SHP77 (cell line): ENCODE measurements at places on chromosomes 6 and 20.
A peak's percentile ranks its signal among the peaks of the same experiment; 100 is the strongest.

DNA sequence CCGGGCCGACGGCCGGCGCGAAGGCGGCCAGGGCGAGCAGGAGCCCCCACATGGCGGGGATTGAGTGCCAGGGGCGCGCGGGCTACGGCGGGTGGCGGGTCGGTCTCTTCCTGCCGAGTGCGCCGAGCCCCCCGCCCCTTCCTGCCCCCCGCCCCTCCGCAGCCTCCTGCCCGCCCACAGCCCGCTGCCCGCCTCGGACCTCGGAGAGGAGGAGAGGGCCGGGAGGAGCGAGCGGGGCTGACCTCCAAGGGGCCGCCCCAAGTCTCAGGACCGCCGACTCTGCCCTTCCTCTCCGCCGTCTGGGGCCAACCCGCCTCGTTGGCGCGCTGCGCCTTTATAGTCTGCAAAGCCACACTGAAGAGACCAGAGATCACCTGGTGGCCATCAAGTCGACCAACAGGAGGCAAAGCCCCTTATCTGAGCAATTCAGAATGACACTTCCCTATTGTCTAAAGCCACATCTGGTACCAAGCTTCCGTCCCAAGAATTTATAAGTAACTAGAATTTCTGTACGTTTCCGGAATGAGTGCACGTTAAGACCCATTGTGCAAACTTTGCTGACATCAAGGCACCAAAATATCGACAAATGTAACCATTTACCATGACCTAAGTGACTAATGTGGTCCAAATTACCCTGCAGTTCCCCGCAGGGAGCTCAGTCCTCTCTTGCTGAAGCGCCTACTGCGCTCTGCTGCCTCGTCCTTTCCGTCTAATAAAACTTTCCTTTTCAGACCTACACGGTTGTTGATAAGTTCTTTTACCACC, at the start of gene CPXM1:
TSS of gene CPXM1 (minus strand) at position 107 of the 765 bp plus-strand sequence. CDS start at position 52, 55 bp downstream.
- no peak for DNase-seq

DNA sequence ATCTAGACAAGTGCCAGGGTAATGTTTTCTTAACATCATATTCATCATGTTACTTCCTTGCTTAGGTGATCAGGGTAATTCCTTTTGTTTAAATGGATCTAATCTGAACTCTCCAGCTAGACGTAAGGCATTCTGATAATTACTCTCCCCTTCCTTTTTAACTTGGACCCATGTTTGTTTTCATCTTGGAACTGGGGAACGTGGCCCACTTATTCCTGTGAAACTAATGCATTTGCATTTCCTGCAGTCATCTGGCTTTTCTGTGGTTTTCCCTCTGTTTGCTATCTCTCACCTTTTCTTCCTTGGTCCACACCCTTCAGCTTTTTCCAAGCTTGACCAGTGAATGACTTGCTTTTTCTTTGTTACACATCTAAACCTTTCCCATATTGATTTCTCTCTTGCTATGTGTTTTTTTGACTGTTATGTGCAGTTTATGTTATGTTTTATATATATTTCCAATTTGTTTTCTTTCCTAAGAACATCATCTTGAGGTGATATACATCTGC, 33.3 kb downstream of the SLX4IP start:
- DNase-seq, result no peak

GRCh38 chr20:25008388-25009217, 16.1 kb upstream of the APMAP start:
- no peak for DNase-seq

DNA sequence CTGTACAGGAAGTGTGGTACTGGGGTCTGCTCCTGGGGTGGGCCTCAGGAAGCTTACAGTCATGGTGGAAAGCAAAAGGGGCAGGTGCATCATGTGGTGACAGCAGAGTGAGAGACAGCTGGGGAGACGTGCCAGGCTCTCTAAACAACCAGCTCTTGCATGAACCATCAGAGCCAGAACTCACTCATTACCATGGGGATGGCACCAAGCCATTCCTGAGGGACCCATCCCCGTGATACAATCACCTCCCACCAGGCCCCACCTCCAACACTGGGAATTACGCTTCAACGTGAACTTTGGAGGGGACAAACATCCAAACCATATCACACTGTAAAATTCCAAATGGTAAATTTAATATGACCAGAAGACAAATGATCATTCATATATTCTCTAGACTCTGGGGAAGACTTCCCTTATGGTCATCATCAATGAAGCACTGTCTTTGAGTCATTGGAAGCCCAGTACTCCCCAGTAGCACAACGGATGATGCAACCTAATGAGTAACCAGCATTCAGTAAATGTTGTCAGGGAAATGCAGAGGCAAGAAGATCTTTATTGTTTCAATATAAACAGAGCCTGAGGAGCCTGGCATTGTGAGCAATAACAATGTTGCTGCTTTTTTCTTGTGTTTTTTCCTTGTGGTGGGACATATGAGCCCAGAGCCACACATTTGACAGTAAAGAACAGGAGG, 48.2 kb upstream of the RALY start:
- no peak for DNase-seq

DNA sequence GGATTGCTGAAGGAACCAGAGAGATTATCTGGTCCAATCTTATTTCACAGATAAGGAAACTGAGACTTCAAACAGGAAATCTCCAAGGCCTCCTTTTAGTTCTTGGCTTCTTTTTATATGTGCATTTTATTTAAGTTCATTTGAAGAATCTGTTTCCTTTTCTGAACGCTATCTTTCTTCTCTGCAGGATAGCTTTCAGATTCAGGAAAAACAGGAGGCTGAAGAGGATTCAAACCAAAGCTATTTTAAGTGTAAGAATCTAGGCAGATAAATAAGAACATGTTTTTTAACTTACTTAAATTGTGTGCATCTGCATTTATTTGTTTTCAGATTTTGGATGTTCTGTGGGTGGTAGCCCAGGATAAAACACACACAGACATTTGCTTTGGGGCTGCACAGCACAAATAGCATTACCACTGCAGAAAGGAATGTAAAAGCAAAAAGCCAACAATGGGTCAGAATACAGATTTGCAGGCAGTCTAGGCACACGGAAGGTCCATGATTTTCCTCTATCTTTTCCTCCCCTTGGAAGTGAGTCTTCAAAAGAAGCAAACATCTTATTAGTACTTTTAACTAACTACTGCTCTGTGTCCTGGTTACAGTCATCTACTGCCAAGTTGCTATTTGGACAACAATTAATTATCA, 188.8 kb upstream of the TBX18 start:
- no peak for DNase-seq

DNA sequence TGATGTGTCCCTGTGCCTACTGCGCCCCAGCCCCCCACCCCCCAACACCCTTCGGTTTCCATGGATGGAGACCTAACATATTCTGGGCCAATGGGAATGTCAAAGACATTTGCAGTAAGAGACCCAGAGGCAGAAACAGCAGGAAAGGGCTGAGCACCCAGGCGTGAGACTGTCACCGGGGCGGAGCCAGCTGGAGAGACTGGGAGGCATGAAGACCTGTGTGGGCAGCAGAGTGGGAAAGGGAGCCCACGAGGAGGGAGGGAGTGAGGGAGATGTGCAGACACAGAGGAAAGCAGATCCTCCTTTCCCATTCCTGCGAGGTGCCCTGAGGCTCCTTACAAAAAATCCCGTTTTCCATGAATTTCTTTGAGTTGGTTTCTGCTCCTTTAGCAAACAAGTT, 150.2 kb downstream of the FOXC1 start:
- no peak for DNase-seq

GRCh38 chr6:153538491-153538890, 407.4 kb upstream of the RGS17 start:
- no peak for DNase-seq

DNA sequence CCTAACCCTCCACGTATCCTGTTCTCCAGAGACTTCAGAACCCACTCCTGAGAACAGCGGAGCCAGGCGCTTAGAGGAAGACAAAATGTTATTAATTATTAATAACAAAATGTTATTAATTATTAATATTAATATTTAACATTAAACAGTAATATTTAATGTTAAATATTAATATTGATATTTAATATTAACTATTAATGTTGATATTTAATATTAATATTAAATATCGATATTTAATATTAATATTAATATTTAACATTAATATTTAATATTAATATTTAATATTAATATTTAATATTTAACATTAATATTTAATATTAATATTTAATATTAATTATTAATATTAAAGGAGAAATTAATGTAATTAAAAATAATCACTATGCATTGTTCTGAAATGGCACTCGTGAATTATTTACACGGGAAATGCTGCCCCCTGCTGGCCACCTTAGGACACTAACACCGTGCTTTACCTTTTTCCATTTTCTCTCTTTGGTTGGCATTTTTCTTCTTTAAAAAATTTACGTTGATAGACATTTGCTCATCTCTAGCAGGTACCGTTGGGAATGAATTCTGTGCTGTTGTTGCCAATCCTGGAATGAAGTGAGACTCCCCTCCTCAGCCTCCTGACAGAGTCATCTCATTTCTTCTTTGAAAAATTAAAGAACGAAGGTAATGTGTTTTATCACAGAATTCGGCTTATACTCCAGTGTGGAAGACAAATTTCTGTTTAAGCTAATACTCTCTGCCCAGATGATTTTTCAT, 7.5 kb upstream of the GGTLC1 start:
- peak; percentile 53 for DNase-seq

DNA sequence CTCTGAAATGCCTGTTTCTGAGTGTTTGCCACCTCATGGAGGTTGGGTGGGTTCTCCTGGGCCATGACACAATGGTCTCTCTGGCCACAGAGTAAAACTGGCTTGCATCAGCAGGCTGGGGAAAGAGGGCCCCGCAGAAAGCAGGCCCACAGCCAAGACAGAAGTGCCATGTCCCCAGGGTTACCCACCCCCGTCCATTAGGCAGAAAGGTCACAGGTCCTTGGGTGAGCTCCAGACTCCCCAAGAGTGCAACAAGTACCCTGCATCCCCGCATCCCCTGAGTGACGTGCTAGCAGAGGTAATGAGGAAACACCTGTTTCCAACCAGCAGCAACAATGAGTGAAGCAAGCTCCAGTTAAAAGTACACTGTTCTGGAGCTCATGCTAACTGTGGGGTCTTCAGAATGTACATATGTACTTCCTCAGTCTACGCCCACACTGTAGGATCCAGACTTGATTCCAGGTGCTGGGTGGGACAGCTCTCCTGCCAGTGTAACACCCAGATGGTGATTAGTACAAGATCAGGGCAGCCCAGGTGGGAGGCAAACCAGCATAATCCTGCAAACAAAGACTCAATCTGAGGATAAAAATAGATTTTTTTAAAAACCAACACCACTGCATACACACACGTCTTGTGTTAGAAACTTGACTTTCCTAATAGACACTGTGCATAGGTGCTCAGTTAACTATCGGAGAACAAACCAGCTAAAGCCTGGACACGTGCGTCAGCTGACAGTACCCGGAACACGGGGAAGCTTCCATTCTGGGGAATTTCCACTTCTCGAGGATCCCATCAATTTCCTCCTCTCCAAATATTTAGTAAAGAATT, 31.5 kb downstream of the RRBP1 start:
- DNase-seq, result no peak

GRCh38 chr6:148037496-148037895, 305.1 kb upstream of the SASH1 start:
- no peak for DNase-seq

- no peak for DNase-seq
Measured at GRCh38 chr6:92479831-92480230, 939.5 kb downstream of the EPHA7 start.
